Natural killer cell (primary cell): ENCODE measurements at places on chromosomes 16 and 17. TPM values are rescaled to one million over a fixed set of nuclear protein-coding genes. Genes with fewer than 3 reads are reported as not detected.

DNA sequence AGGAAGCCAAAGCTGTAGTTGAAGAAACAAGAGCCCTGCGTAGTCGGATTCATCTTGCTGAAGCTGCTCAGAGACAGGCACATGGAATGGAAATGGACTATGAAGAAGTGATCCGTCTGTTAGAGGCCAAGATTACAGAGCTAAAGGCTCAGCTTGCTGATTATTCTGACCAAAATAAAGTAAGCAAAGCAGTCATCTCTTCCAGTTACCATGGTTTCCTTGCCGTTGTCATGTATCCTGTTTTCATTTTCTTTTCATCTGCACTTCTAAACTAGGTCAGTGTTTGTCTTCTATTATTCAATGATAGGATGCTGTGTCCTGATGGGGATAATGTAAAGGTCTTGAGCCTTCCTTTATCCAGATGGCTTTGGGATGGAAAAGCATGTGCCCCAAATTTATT, 104.3 kb downstream of the STXBP4 start:
- H3K27me3 ChIP-seq = no peaks in the 10 kb centered on the region
- H3K27ac ChIP-seq = no peak overlapping the region
- H3K36me3 ChIP-seq = no peaks in the 10 kb centered on the region
- H3K4me1 ChIP-seq = no peaks in the 10 kb centered on the region

- no peak overlapping the region for H3K27ac ChIP-seq
- H3K36me3 ChIP-seq = no peaks in the 10 kb centered on the region
- H3K4me1 ChIP-seq = peaks cover 2% of the 10 kb centered on the region
- H3K4me3 ChIP-seq = no peak overlapping the region
Observed at GRCh38 chr16:31537362-31538242, 9.9 kb downstream of the AHSP start.

DNA sequence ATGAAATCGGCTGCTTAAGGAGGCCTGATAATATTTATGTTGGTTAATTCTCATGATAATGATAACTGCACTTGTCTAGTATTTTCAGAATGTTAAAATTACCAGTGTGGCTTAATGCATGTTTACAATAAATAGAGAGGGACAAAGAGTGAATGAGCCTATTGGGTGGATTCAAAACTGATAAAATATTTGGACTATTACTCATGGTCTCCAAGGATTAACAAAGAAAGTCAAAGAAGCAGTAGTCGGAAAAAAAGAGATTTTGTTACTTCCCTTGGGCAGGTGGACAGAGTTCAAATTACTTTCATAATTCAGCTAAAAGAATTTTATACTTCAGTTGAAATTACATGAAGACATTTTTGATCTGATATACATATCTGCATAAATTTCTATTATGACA, 258.2 kb upstream of the PMFBP1 start:
- no peaks in the 10 kb centered on the region for H3K4me1 ChIP-seq
- no peaks in the 10 kb centered on the region for H3K27me3 ChIP-seq
- H3K4me3 ChIP-seq = no peak overlapping the region
- no peaks in the 10 kb centered on the region for H3K36me3 ChIP-seq

DNA sequence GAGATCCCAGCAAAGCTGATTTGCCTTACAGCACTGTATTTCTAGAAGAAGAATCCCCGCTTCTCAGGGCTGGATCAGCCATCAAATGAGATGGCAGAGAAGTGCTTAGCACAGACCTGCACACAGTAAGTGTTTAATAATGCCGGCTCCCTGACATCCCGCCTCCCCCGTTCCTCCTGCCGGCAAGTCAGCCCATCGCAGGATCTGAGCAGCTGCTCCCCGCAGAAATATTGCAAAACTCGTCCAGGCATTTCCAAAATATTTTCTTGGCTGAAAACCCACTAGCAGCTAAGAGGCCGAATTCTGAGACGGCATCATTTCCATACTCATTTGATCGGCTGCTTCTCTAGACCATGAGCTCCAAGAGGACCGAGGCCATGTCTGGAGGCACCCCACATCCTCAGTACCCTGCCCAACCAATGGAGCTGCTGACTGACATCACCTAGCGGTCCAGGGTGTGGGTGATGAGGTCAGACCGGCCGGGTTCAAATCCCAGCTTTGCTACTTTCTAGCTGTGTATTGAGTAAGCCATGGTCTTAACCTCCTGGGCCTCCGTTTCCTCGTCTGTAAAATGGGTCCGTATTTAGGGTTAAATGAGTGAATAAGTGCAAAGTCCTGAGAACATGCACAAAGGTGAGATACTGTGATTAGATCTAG, 251.5 kb downstream of the KATNIP start:
- no peaks in the 10 kb centered on the region for H3K4me1 ChIP-seq
- H3K4me3 ChIP-seq = no peak overlapping the region
- H3K27me3 ChIP-seq = no peaks in the 10 kb centered on the region
- DNase-seq = no peak
- no peak overlapping the region for H3K27ac ChIP-seq
- H3K36me3 ChIP-seq = no peaks in the 10 kb centered on the region

- H3K27ac ChIP-seq = no peak within 1 kb of the TSS
- H3K4me3 ChIP-seq = no peak within 1 kb of the TSS
- no peak for DNase-seq
- peaks cover 73% of the 10 kb centered on the region for H3K27me3 ChIP-seq
Observed at GRCh38 chr17:48615047-48615962, at the start of gene HOXB8. HOXB8 (minus strand) TSS chr17:48615292; CDS start chr17:48614704, 588 bp downstream.

GRCh38 chr16:85696781-85697180, 8.0 kb upstream of the GINS2 start:
- H3K4me1 ChIP-seq = no peaks in the 10 kb centered on the region
- H3K27ac ChIP-seq = no peak overlapping the region
- H3K27me3 ChIP-seq = no peaks in the 10 kb centered on the region
- no peak for DNase-seq

DNA sequence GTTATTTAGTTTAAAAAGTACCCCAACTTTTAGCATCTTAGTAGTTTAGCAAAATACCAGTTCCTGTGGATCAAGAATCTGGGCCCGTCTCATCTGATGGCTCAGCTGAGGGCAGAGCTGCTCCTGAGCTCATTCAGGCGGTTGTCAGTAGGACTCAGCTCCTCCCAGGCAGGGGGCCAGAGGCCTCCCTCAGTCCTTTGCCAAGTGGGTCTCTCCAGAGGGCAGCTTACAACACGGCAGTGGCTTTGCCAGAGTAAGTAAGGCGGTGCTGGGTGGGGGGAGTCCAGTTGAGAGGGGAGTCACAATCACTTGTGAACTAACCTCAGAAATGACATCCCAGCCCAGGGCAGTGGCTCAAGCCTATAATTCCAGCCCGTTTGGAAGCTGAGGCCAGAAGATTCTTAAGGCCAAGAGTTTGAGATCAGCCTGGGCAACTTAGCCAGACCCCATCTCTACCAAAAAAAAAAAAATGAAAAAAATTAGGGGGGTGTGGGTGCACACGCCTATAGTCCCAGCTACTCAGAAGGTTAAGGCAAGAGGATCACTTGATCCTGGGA, 81.5 kb upstream of the MED9 start:
- H3K4me1 ChIP-seq = peaks cover 26% of the 10 kb centered on the region
- H3K4me3 ChIP-seq = no peak overlapping the region
- no peak overlapping the region for H3K27ac ChIP-seq
- no peaks in the 10 kb centered on the region for H3K36me3 ChIP-seq

- peaks cover 22% of the 10 kb centered on the region for H3K4me1 ChIP-seq
- no peak for DNase-seq
- H3K27ac ChIP-seq = no peak overlapping the region
- no peaks in the 10 kb centered on the region for H3K36me3 ChIP-seq
- no peaks in the 10 kb centered on the region for H3K27me3 ChIP-seq
Observed at GRCh38 chr17:40493697-40494096, 7.7 kb downstream of the TNS4 start.

DNA sequence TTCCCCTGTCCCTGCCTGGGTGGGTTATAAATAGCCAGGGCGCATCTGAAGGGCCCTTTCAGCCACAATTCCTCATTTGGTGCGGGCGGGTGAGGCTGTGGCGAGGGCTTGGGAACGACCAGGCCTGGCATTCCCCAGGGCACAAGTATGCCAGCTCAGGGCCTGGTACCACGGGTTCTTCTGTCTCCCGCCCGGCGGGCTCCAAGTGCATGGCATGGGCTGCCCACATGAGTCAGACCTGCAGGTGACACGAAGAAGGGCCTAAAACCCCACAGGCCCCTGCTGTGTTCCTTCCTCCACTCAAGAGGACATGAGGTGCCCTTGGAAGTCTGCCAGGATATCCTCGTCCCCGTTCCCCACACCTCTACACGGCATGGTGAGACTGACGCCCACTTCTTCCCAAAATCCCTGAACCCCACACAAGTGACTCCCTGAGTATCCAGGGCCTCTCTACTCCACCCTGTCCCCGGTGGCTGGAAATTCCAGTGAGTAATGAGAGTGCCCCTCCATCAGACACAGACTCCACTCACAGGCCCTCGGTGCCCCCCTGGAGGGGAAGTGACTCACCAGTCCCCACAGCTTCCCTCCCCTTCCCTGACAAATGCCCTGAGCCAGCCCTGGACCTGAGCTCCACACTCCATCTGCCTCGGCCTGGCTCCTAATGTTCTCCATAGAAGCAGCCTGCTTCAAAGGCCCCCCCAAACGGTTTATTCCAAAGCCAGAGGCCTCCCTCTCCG, 68.8 kb downstream of the ABR start:
- no peaks in the 10 kb centered on the region for H3K27me3 ChIP-seq
- peak overlapping the region; percentile 33 for H3K27ac ChIP-seq
- no peak for DNase-seq
- H3K4me3 ChIP-seq = no peak overlapping the region

- H3K4me1 ChIP-seq = peaks cover 20% of the 10 kb centered on the region
- DNase-seq = no peak
- peak overlapping the region; percentile 75 for H3K27ac ChIP-seq
- H3K36me3 ChIP-seq = no peaks in the 10 kb centered on the region
- H3K27me3 ChIP-seq = no peaks in the 10 kb centered on the region
- H3K4me3 ChIP-seq = peak overlapping the region; percentile 92
Observed at GRCh38 chr17:80101946-80102663, 724 bp downstream of the GAA start.

DNA sequence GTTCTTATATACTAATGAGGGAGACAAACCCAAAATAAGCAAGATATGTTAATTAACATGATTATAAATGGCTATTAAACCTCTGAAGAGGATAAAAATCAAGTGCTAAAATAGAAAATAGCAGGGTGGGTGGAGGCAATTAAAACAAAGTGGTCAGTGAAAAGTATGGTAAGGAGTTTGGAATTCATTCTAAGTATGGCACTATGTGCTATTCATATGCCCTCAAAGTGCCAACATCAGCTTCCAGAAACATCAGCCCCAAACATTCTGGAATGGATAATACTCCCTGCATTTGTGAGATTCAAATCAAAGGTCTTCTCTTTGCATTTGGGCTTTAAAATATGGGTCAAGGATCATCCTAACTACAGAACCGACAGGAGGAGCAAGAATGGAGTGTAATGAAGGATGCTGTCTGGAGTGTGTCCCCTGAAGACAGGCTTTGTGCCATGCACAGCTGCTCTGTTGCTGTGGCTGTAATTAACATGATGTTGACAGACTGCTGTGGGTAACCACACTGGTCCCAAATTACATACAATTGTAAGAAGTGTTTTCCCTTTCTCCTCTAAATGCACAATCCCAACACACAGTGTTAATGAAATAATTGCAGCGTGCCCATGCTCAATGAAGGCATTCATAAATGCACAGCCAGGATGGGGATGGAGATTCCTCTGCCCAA, 93.1 kb downstream of the VAT1L start:
- H3K27me3 ChIP-seq = no peaks in the 10 kb centered on the region
- H3K36me3 ChIP-seq = no peaks in the 10 kb centered on the region
- H3K27ac ChIP-seq = no peak overlapping the region
- no peaks in the 10 kb centered on the region for H3K4me1 ChIP-seq
- no peak for DNase-seq
- H3K4me3 ChIP-seq = no peak overlapping the region

DNA sequence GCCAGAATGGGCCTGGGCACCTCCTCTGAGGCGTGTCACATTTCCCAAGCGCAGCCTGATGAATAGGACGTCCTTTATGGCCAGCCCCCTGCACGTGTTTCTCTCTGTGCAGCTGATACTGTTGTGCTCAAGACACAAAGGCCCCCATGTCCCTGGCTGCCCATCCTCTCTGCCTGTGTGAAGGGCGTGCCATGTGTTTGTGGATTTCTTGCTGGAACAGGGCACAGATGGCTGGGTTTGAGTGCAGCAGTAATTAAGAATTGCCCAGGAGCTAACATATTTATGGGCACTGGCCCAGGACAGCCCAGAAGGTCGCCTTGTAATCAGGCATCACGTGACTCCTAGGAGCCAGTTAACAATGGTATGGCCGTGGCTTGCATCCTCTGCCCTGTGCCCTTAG, 181.1 kb downstream of the CCDC182 start:
- no peaks in the 10 kb centered on the region for H3K27me3 ChIP-seq
- H3K27ac ChIP-seq = no peak overlapping the region
- no peaks in the 10 kb centered on the region for H3K36me3 ChIP-seq
- H3K4me3 ChIP-seq = no peak overlapping the region
- no peak for DNase-seq
- peaks cover 37% of the 10 kb centered on the region for H3K4me1 ChIP-seq

DNA sequence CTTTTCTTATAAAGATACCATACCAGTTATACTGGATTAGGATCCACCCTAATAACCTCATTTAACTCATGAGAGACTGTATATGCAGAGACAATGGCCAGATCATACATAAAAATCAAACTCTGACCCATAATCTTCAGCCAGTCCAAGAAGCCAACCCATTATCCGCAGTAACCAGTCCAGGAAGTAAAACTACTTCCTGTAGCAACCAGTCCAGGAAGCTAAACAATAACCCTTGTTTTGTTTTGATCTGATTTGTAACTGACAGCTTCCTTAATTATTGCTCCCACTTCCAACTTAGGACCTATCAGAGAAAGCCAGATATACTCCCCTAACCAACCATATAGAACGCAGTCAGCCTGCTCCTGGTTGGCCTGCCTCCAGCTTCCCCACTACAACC, 19.2 kb upstream of the SSTR2 start:
- H3K4me3 ChIP-seq = no peak overlapping the region
- no peaks in the 10 kb centered on the region for H3K36me3 ChIP-seq
- no peak for DNase-seq
- no peak overlapping the region for H3K27ac ChIP-seq

GRCh38 chr17:4354862-4355514, 11.5 kb downstream of the UBE2G1 start:
- H3K4me3 ChIP-seq = no peak overlapping the region
- no peak for DNase-seq
- H3K36me3 ChIP-seq = no peaks in the 10 kb centered on the region
- no peak overlapping the region for H3K27ac ChIP-seq

SLC6A2 gene
- total RNA-seq = not detected

CHD9NB gene
- total RNA-seq = not detected

KRTAP2-3 gene
- total RNA-seq = not detected

TRPV2 gene
- total RNA-seq = 138 TPM

CD68 gene
- total RNA-seq = 1.4 TPM
